ENCODE measurements at places on chromosomes 6 and 20.

DNA sequence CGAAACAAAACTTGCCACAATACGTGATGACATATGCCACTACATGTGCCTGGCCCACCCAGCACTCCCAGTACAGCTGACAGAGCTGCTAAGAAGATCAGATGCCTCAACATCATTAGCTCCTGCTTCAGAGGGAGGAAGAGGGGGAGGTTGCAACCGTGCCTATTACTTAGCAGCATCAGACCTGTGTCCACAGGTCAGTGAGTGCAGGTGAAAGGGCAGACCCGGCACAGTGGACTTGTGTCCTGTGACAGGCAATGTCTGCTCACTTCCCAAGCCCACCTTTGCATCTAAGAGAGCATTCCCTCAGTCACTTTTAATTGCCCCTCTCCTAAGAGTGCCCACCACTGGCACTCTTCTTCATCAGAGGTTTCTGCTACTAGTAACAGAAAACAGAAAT lies 9.4 kb upstream of the COL12A1 start:
- no peak for DNase-seq

DNA sequence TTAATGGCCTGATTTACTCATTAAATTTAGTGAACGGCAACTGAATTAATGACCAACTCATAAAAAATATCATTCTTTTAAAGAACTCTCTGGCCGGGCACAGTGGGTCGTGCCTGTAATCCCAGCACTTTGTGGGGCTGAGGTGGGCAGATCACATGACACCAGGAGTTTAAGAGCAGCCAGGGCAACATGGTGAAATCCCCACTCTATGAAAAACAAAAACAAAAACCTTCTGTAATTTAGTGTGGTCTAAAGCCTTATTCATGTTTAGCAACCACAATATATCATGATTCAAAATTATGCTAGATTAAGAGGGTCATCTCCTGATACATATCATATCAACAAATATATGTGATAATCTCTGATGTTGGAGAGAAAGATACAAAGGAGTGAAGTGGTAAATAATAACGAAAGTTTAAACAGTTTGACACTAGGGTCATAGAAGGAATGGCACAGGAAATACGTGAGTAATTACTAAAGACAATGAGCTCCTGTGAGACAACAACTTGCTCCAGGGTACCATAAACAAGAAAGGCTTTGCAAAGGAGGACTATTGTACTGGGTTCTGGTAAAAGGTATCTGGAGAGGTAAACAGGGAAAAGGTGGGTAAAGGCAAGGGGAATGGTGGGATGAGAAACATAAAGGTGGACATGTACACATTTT lies 5.7 kb downstream of the ELOVL4 start:
- no peak for DNase-seq

GRCh38 chr6:156617376-156617775 lies 159.8 kb upstream of the ARID1B start:
- DNase-seq = no peak

DNA sequence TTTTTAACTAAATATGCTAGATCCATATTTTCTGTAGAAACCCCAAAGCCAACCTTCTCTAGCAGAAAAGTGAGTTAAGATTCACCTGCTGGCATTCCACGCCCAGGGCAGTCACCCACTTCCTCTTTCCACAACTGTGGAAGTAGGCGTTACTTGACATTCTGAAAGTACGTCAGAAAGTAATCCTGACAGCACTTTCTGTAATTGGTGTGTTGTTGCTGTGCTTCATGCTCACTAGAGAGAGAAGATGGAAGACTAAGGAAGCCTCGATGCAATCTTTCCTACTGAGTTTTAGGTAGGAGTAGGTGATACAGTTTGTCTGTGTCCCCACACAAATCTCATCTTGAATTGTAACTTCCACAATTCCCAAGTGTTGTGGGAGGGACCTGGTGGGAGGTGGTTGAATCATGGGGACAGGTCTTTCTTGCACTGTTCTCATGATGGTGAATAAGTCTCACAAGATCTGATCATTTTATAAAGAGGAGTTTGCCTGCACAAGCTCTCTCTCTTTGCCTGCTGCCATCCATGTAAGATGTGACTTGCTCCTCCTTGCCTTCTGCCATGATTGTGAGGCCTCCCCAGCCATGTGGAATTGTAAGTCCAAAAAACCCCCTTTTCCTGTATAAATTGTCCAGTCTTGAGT lies 101.1 kb downstream of the MAP3K7 start:
- DNase-seq = no peak

GRCh38 chr6:70396163-70396562 lies 17.1 kb upstream of the FAM135A start:
- DNase-seq = no peak

DNA sequence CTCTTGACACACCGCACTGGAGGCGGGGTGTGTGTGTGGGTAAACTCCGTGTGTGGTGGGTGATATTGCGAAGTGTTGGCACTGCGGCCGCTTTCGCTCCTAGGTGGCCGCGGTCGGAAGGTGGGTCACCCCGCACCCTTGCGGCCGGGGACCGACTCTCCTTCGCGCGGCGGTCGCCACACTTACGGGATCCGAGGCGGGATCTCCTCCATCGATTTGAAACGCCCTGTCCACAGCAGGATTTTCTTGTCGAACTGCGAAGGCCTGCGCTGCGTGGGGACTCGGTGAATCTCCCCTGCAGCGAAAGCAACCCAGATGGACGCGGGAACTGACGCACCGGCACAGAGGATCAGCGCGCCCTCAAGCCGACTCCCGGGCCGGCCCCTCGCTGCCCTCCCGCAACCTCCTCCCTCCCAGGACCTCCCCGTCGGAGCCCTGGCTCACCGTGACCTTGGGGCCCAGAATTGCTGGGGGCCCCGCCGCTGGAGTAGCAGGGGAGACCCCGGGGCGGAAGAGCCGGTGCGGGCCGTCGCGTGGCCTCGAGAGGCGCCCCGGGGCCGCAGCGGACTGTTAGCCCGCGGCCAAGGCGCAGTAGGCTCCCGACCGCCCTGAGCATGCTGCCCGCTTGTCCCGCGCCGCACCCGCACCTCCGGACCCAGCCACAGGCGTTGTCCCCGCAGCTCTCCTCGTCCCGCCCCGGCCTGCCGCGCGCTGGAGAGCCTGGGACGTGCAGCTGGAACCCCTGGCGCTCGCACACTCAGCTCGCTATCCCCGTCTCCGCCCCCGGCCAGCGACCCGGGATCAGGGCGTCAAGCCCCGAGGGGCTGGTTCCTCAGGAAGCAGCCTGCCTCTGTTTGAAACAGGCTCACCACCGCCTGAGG lies at the start of gene FAM162B:
TSS of gene FAM162B (minus strand) at position 759 of the 881 bp plus-strand sequence. CDS start at position 616, 143 bp downstream.
- no peak for DNase-seq

GRCh38 chr6:92587525-92587924 lies 831.8 kb downstream of the EPHA7 start:
- DNase-seq = no peak

GRCh38 chr20:38377039-38377685 lies 30.9 kb downstream of the LBP start:
- no peak for DNase-seq

GRCh38 chr6:7787137-7787608 lies 61.3 kb downstream of the BMP6 start:
- DNase-seq = no peak

DNA sequence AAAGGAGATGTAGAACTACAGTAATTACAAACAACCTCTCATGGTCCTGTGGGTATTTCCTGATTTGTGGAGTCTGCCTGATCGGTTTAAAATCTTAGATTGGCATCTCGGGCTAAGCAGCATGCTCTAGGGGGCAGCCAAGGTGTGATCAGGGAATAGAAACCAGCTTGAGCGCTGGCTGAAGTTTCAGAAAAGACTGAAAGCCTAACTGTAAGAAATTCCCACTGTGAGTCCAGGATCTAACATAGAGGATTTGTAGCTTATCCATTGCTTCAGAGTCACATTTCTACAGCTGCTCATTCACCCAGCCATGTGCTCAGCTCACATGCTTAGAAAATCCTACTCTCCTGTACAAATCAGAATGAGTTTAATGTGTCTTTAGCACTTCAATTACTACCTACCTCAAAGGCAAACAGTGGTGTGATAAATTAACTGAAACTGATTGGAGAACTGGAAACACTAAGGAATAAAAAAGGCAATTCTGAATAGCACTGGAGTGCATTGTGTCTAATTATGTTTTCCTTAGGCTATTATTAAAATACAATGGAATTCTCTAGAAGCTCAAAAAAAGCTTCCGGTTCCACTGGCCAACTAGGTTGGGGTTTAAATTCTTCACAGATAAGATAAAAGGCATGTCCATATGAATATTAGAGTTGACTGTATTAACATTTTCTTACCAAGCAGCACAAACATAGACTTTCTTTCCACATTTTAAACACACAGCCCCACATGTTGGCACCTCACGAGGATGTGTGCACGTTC lies 73.8 kb upstream of the MPC1 start:
- no peak for DNase-seq

DNA sequence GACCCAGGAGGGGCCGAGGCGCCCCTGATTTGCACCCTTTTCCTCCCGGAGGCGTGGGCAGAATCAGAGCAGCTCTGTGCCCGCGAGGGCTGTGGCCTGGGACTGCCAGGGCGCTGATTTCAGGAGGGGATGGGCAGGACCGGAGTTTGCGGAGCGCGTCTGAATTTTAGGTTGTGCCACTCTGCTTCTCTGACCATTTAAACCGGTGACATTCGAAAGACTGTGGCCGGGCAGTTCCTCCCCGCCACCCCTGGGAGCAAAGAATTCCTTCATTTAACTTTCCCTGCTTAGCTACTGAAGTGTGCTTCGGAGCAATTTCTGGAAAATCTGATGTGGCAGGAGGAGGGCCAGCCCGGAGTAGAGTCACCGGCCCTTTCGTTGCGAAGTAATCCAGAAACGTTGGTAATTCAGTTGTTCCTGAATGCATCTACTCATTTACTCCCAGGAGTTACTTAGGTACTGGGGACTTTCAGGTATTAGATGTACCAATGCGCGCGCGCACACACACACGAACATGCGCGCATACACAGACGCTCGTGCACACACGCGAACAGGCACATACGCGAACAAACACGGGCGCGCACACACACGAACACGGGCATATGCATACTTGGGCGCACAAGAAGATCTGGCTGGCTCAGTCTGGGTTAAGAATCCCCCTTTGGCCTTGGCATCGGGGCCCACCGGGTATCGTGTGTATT lies 568 bp downstream of the CCDC170 start:
- no peak for DNase-seq

DNA sequence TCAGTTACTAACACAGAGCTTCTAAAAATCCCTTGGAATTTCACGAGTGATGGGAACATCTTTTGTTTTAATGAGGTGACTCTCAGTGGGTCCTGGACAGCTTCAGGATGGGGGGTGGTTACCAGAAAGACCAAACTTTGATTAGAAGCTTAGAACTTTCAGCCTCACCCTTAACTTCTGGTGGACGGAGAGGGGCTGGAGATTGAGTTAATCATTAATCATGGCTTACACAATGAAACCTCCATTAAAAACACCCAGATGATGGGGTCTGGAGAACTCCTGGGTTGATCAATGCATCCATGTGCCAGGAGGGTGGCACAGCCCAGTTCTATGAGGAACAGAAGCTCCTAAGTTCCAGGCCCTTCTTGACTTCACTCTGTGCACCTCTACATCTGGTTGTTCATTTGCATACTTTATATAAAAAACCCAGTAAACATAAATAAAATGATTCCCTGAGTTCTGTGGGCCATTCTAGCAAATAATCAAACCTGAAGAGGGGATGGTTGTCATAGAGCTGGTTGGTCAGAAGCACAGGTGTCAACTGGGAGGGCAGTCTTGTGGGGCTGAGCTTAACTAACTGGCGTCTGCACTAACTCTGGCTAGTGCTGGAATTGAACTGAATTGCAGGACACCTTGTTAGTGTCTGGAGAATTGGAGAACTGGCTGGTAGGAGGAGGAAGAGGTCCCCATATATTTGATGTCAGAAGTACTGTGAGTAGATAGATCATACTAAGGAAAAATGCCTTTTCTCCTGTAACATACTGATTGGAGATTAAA lies 10.3 kb downstream of the RMND1 start:
- no peak for DNase-seq

GRCh38 chr6:137095093-137095492 lies 50.3 kb upstream of the IL20RA start:
- no peak for DNase-seq

DNA sequence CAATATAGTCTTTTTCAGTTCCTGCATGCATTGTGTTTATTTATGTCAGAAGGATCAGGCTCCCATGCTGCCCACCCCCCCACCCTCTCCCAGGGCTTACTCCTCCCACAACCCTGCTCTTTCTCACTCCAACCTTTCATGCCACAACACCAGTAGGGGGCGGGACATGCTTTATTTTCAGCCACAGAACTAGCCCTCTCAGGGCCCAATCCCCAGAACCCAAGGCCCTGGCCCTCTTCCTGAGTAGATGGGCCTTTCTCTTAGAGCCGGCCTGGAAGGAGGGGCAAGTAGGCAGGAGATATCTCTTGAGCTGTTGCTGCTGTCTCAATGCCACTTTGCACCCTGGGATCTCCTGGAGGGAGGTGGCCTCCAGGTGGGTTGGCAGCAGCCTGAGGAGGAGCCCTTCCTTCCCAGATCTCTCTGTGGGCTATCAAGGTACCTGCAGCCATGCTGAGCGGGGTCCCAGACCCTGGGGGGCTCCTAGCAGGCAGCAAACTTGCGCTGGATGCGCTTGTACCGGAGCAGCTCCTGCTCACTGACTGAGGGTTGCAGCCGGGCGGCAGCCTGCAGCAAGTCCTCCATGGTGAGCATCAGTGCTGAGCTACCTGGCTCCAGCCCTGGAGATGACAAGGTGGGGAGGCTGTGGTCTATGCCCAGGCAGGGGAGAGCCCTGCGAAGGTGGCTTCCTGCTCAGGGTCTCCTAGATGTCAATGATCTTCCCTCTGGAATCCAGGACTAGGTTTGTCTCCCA lies 3.5 kb downstream of the GNMT start:
- no peak for DNase-seq

DNA sequence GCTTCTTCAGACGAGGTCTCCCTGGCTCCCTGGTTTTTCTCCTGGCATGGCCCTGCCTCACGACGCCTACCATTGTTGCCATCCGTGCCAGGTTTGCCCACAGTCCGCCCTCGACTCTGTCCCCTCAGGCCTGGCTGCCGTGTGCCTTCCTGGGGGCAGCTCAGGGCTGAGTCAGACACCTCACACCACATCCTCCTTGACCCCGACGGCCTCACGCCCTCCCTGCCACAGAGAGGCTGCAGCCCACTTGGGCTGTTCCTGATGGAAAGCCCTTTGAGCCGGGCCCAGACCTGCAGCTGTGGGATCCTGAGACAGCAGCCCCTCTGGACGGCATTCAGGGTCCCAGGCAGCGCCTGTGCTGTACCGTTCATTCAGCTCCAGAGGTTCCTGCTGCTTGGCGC lies 108.3 kb downstream of the PSMB1 start:
- DNase-seq = no peak

- no peak for DNase-seq
These were observed 352.5 kb downstream of the CDH4 start for GRCh38 chr20:61604549-61604948.

- DNase-seq = no peak
These were observed 754 bp upstream of the TMEM170B start for GRCh38 chr6:11536795-11537194.

- DNase-seq = no peak
These were observed 118.9 kb downstream of the BACH2 start for GRCh38 chr6:90177544-90178383.

Data from stimulated activated CD8-positive, alpha-beta memory T cell treated with anti-CD3 and anti-CD28 coated beads, Interleukin-15, amount 100 ng/mL, for 4 hours (primary cell).